Head of caudate nucleus (tissue), 42 donors: ENCODE measurements at places on chromosomes 6 and 20.
A peak's percentile ranks its signal among the peaks of the same experiment; 100 is the strongest.

GRCh38 chr20:32467506-32468312 is 109.6 kb downstream of the ASXL1 start:
- DNase-seq = no peak

DNA sequence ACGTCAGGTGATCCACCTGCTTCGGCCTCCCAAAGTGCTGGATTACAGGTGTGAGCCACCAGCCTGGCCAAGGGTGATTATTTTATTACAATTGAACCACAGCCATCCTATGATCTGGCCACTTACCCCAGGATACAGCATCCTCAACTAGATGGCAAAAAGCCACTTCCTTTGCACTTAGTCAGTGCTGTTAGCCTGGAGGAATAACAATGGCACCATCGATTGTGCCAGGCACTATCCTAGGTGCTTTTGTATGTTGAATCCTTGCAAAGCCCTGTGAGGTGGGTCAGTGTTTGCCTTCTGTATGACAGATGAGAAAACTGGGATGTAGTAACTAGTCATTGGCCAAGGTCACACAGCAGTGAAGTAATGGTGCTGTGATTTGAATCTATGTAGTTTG is 11.2 kb upstream of the TTPAL start:
- no peak for DNase-seq

DNA sequence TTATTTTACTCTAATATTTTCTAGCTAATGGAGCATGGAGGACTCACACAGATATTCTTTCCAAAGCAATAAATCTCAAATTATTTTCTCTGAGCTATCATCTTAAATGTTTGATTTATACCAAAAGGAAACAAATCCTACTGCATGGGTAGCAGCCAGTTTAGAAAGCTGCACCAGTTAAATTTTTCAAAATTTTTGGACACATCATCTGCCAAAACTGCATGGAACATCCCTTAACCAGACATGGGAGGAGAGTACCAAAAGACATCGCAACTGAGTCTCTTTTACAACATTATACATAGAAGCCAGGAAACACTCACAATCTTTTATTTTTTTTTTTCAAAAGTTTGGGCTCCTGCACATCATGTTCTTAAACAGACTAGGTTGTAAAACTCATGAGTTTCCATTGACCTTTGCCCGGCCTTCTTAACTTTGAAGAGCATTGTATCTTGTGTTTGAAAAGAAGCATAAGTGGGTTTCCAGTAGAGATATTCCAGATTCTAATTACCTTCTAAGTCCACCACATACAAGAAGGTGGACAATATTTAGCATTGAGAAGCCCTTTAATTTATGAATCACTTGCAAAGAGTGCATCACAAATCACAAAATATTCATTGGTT is 87.7 kb upstream of the HMGCLL1 start:
- no peak for DNase-seq

GRCh38 chr6:5636210-5637030 is 370.3 kb downstream of the NRN1 start:
- DNase-seq = no peak

DNA sequence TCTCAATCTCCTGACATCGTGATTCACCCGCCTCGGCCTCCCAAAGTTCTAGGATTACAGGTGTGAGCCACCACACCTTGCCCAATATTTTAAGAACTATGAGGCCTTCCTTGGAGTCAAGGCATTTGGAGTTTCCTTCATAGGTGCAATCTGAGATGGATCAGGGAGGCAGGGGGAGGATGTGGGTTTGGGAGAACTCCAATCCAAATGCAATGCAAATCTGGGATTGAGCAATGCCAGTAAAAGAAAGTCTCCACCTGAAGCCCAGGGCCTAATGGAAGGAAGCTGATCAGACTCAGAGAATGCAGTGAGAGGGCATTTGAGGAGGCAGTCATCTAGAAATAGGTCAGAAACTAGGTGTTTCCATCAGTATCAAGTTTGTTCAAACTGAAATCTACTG is 21.2 kb downstream of the RSPH3 start:
- DNase-seq = no peak

GRCh38 chr6:97032955-97033354 is 108.4 kb downstream of the KLHL32 start:
- no peak for DNase-seq

DNA sequence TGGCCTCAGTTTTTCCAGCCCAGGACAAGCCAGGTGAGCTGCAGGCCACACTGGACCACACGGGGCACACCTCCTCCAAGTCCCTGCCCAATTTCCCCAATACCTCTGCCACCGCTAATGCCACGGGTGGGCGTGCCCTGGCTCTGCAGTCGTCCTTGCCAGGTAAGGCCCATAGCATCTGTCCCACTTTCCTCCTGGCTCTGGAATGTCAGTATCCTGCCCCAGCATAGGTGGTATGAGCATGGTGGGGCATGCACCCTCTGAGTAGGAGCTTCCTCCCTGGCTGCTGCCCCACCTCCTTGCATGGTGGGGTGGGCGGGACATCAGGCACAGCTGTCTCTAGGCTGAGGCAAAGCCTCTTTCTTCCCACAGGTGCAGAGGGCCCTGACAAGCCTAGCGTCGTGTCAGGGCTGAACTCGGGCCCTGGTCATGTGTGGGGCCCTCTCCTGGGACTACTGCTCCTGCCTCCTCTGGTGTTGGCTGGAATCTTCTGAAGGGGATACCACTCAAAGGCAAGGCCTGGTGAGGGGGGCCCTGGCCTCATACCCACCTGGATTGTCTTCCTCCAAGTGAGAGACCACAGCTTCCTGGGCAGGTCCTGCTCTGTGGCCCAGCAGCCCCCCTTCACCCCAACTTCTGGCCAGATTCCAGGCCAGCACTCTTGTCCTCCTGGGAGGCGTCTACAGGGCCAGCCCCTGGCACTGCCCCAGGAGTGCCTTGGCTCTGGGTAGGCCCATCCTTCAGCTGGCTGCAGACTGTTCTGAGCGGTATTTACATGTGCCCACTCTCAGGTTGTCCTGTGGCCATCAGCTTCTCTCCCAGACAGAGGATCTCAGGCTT is 9.1 kb downstream of the PI16 start:
- no peak for DNase-seq

DNA sequence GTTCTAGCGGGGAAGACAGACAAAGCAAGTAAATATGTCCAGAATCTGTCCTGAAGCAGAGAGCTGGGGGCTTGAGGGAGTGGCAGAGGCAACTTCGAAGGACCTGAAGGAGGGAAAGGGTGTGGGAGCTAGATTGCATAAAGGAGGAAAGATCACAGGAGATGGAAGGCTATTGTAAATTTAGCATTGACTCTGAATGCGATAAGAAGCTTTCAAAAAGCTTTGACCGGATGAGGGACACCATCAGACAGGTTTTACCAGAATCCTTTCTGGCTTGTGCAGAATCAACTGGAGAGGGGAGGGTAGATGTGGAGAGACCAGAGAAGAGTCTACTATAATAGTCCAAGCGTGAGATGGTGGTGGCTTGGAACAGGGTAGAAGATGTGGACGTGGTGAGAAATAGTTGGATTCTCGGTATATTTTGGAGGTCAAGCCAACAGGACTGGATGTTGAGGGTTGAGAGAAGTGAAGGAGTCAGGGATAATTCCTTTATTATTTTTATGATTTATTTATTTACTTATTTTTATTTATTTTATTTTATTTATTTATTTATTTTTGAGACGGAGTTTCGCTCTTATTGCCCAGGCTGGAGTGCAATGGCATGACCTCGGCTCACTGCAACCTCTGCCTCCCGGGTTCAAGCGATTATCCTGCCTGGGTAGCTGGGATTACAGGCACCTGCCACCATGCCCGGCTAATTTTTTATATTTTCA is 19.9 kb upstream of the RIPOR3 start:
- DNase-seq = no peak

DNA sequence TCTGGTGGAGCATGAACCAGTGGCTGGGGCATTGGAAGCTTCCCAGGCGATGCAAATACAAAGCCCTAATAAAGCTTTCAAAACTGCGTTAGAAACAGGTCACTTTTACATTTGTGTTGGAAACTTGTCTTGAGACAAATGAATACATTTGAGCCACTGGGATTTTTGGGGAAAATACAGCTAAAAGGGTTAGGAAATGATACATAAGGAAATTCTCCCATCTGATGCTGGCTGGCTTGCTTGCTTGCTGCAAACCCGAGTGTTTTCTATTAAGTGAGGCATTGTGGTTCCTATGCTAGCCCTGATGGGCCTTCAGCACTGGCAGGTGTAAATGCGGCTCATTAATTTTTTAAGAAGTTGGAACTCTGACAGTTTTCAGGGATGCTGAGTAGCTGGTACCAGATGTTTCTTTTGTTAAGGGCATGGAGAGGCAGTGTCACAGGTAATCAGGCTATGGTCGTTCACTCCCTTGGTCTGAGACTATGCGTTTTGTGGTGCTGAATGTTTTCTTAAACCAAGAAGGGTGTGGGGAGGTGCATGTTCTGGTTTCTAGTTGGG is 35.2 kb downstream of the RREB1 start:
- no peak for DNase-seq

DNA sequence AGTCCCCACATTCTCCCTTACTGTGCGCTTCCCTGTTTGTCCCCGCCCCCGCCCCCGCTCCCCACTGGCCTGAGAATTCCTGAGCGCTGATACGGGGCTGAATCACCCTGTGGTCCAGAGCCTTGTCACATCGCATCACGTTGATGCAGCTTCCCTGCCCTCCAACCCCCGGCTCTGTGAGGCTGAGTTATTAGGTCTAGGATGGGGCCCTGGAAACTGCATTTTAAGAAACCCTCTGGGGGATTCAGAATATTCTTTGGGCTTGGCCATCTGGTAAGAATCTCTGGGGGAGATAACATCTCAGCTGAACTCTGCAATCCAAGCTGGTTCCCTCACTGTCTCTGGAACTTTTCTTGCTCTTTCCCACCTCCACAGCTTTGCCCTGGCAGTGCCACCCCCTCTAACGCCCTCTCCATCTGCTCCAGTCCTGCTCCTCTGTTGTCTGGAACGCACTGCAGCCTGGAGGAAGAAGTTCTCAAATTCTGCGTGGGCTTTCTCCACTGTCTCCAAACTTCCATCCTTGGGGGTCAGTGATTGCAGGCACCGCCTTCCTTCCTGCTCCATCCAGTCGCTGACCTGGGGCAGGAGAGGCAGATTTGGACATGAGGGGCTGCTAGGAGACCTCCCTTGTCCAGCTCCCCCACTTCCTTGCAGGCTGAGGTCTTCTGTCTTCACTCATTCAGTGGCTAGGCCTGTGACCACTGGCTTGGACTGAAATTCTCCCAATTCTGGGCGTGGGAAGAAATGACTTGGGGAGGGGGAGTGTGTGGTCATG is 42.6 kb downstream of the KIAA1755 start:
- peak; percentile 54 for DNase-seq

GRCh38 chr20:957544-957943 is 41.4 kb upstream of the ANGPT4 start:
- DNase-seq = no peak

GRCh38 chr6:31401403-31401802 is 2.0 kb upstream of the MICA start:
- no peak for DNase-seq

GRCh38 chr20:24497851-24498250 is 28.4 kb downstream of the SYNDIG1 start:
- no peak for DNase-seq

DNA sequence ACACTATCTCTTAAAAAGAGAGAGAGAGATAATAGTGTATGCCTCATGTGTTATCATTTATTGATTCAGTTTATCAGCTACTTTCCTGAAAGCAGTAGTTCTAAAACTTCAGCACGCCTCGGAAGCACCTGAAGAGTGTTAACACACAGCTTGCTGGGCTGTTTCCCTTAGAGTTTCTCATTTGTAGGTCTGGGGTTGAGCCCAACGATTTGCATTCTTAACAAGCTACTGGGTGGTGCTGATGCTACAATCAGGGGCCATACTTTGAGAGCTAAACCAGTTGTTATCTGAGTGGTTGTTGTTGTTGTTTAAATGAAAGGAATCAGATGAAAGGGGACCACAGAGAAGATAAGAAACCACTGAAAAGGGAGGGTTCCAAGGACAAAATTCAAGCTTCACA is 32.6 kb downstream of the SIM1 start:
- DNase-seq = no peak

DNA sequence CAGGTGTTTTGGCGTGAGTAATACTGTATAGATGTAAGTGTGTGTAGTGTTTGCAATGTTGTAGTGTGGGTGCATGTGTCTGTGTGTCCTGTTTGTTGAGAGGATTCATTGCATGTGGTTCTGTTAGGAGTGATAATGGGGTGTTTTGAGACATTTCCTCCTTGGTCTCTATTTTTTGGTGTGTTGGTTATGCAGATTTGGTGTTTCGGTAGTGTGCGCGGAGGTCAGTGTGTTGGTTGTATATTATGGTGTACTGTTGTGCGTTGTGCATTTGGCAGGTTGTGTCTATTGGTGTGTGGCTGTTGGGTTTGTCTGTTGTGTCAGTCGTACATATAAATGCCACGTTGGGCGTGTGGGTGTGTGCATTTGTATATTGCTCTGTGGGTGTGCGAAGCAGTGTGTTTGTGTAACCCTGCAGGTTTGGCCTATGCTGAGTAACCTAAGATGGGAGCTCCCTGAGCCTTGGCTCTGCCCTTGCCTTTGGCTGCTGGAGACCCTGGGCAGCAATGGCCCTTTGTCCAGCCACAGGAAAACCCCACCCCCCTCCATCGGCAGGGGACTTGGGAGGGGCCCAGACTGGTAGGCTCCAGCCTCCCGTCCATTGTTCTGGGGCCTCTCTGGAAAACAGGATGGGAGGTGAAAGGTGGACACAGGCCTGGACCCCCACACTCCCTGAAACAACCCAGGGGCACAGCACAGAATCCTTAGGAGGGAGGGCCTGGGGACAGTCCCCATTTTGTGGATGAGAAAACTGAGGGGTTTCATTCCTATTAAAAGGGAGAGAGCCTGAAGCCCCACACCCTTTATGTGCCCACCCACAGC is 10.3 kb upstream of the ID1 start:
- DNase-seq = no peak

- DNase-seq = no peak
Observed at GRCh38 chr6:158464483-158464882, 95.4 kb upstream of the TMEM181 start.

DNA sequence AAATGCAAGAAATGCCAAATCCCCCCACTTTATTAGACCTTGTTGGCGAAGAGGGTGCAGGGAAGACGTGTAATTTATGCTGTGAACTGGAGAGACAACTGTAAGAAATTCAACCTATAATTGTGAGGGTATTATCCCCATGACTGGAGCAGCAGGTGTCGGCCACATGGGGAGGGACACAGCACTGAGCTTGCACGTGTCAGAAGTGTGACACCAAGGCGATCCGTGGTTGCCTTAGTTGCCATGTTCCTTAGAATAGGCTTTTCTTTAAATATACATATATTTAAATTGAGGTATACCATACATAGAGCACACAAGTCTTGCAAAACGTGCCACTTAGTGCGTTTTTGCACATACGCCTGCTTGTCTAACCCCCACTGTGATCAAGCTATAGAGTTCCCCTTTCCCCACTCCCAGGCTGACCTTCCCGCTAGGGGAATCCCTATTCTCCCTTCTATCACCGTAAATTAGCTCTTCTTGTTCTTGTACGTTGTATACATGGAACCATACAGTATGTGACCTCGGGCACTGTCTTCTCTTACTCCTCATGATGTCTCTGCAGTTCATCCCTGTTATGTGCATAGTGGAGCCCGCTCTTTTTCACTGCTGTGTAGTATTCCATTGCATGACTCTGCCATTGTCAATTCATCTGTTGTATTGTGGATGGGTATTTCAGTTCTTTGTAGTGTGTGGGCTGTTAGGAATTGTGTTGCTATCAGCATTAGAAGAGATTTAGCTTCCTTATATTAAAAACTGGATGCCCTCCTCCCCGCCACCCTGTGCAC is 81.6 kb upstream of the PMEPA1 start:
- no peak for DNase-seq

GRCh38 chr20:57507477-57507876 is 17.5 kb downstream of the CTCFL start:
- DNase-seq = peak; percentile 35
